PC-9 (cell line): ENCODE measurements at places on chromosomes 2 and 18.

- no peak for DNase-seq
Measured at GRCh38 chr18:22207021-22207758, 37.8 kb downstream of the GATA6 start.

DNA sequence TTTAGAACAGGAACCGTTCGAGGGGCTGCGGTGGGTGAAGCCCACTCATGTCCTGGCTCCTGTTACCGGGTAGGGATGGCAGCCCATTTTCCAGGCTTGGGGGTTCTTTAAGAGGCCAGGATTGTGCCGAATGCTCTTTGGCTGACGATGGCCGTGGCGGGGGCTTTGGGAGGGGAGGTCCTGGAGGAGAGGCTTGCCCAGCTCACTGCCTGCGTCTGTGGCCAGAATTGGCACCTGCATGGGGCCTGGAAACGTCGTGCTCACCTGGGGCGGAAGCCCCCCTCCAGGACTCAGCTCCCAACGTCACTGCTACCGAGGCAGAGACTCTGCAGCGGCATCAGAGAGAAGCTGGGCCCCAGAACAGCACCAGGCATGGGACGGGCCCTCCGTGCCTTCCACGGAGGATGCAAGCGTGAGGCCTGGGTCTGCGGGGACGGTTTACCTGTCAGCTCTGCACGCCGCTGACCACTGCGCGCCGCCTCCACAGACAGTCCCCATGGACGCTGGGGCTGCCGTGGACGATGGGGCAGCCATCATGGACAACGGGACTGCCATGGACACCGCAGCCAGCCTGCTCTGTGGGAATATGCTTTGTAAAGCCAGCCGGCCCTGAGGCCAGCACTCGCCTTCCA, 82.9 kb downstream of the NFATC1 start:
- no peak for DNase-seq

DNA sequence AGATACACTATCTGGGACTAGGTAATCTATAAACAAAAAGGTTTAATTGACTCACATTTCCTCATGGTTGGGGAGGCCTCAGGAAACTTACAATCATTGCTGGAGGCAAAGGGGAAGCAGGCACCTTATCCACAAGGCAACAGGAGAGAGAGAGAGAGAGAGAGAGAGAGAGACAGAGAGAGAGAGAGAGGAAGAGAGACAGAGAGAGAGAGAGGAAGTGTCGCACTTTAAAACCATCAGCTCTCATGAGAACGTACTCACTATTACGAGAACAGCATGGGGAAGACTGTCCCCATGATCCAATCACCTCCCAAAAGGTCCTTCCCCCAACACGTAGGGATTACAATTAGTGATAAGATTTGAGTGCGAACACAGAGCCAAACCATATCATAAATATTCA, 253.5 kb upstream of the TRIB2 start:
- DNase-seq: no peak

- no peak for DNase-seq
Measured at GRCh38 chr2:155310589-155310988, 612.1 kb downstream of the KCNJ3 start.
